ENCODE measurements at places on chromosomes 2 and 18.
A peak's percentile ranks its signal among the peaks of the same experiment; 100 is the strongest.

- DNase-seq = no peak
These were observed 139.3 kb downstream of the TPO start for GRCh38 chr2:1552611-1553010.

DNA sequence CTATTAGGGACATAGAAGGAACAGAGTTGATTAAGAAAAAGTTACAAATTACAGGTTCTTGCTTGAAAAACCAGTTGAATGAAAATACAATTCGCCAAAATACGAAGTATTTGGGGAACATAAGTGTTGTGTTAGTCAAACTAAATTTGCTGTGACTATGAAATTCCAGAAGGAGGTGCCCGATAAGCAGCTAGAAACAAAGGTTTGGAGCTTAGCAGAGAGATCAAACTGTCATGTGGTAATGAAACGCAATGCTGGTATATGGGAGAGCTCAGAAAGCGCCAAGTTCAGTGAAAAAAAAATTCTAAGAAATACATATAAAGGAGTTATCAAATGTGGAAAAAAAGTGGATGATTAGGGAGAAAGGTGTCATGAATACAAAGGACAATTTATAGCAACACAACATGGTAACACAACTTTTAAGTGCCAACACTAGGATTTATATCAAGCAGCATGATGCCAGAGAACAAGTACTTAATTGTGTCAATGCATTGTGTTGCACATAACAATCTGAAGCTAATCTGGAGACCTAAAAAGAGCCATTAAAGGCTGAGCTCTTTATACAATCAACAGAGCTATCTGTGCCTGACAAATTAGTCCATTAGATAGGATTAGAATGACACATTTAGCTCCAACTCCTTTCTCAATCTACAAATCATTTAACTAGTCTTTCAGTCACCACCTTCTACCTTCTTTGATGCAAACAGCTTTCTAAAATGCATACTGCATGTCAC is 31.2 kb downstream of the SMAD2 start:
- DNase-seq = no peak

- no peak for DNase-seq
These were observed 640.6 kb downstream of the EPHA4 start for GRCh38 chr2:220931491-220931890.

DNA sequence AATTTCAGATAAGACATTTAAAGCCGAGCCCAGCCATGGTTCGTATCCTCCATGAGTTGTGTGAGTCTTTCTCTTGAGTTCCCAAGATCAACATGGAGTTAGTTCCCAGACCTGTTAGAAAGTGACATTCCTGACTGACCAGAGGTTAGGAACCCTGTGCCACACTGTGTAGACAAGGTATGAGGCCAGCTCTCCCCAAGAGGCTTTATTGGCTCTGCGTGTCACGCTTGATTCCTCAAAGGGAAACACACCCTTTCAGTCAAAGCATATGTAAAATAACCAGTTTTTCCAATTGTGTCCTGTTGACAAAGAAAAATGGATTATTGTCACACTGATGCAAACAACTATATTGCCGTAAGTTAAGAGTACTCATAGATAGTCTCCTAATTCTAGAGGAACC is 1.2 kb downstream of the SULT1C3 start:
- no peak for DNase-seq

DNA sequence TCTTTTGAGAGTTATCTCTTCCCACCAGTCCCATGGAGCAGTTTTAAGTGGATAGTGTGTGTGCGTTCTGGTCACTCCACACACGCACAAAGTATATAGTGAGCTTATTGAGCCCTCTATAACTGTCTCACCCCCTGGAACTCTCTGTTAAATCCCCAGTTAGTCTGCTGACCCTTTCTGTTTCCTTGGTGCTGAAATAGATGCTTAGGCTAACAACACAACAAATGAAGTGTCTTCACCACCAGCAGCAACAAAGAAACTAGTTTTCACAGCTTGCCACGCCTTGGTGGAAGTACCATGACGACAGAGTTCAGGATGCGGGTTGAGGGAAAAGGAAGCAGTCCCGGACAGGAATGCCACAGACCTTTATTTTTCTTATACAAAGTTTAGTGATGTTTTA is 203.5 kb upstream of the TMEFF2 start:
- no peak for DNase-seq

- peak; percentile 21 for DNase-seq
These were observed 3.1 kb upstream of the KYNU start for GRCh38 chr2:142874293-142874814.

- no peak for DNase-seq
These were observed 65.8 kb downstream of the ANKRD62 start for GRCh38 chr18:12159446-12159845.

DNA sequence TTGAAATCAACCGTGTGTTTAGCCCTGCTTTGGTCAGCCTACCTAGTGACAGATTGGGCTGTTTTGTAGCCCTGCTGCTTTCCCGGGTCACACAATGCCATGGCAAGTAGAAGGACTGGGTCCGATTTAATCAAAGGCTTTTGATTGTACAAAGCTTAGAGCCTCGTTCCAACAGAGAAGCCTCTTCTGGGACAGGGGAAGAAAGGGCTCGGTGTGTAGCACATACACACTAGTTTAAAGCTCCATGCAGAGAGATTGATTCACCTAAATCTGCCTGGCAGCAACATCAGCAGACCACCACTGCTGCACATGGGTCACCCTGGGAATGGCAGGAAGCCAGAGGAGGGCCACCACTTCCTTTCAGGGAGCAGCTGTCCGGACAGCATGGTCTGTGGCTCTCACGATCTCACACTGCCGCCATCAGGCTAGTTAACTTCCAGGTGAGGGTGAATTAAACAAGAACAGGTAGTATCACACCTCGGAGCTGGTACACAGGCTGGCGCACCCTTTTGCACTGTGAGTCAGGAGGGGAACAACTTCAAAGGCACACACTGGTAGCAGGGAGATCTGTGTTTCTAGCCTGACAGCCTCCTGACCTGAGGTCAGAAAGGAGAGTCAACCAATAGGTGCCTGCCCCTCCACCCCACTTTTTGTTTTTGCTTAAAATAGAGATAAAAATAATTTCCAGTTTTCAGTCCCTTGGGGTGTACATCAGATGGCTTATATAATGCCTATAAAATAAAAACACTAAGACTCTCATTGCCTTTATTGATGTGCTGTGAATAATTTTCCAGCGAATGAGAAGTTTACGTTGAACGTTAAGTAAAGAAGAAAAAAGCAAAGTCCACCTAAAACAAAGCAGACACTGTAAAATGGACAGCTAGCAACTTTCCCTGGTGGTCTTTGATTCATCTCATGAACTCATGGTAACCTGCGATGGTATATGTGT is 108.5 kb downstream of the CDCA7 start:
- no peak for DNase-seq

DNA sequence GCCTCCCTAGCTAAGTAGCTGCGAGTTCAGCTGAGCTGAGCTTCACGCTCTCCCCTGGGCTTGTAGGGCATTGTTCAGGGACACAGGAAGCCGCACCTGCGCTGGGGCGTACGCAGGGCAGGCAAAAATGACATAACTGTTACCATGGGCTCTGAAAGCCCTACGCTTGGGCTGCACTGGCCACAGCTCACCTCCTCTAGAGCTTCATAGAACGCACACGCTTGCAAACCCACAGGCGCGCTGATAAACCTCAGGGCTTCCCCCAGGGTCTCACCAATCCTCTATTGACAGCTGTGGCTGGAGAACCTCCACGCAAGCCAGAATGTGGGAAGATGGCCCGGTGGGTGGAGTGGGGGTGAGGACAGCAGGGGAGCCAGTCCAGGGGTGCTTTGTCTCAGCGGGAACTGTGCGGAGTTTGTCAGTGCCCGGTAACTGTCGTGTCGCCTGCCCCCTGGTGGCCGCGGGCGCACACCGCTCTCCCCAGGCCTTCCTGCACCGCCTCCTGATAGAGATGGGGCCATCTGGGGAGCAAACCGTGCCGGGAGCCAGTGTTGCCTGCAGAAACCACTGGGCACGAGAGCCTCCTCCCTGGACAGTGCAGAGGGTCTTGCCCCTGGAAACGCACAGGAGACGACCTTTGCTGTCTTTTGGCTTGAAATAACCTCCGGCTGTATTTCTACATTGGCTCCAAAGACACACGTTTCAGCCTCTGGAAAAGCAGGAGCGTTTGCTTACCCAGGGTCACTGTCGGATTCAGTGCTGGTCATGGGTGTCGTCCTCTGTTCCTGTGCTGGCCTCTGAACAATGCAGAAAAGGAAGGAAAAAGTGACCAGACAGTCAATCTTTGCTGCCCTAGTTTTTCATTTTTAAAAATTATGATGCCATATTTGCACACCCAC is 17.0 kb upstream of the CIDEA start:
- peak; percentile 91 for DNase-seq

DNA sequence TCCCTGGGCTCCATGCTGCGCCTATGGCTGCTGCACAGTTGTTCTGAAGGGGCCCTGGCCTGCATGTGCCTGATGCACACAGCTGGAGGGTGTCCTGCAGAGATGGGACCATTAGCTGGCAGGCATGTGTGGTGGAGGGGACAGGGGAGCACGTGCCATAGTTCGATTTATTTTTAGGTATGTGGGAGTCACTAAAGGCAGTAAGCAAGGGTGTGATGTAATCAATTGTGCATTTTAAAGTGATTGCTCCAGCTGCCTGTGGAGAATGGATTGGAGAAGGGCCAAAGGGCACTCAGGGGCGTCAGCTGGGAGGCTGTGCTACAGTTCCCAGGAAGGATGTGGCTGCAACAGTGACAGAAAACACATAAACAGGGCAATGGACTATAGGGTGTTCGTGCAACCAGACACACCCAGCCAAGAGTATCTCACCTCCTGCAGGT is 205.1 kb downstream of the ARL4C start:
- peak; percentile 58 for DNase-seq

DNA sequence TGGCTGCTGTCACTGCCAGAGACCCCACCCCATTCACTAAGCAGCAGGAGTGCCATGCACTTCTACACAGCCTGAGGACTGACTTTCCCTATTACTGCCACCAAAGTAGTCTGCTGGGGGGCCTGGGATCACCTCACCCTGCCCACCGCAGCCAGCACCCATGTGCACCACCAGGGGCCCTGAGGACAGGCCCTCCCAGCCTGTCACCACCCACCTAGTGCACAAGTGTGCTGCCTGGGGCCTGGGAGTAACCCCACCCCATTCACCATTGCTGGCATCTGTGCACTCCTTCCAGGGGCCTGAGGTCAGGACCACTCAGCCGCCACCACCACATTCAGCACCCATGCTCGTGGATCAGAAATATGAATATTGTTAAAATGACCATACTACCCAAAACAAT is 247.8 kb upstream of the NCKAP5 start:
- DNase-seq = no peak

DNA sequence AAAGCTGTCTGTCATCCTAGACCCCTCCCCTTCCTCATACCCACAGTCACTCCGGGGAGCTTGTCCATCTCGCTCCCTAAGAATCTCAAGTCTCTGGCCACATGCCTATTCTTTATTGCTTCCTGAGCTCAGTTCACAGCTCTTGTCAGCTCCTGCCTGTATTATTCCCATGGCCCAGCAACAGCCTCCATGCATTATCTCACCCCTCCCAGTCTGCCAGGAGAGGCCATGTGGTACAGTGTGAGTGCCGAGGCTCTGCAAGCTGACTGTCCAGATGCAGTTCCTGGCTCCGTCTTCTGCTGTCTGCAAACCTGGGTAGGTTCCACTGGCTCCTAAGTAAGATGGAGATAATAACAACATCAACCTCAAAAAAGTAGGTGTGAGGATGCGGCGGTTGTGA is 79.7 kb downstream of the MRPS9 start:
- no peak for DNase-seq

GRCh38 chr18:78774741-78775141 is 204.9 kb upstream of the SALL3 start:
- DNase-seq = no peak

- no peak for DNase-seq
These were observed 131.4 kb downstream of the AKAIN1 start for GRCh38 chr18:5065615-5066014.

DNA sequence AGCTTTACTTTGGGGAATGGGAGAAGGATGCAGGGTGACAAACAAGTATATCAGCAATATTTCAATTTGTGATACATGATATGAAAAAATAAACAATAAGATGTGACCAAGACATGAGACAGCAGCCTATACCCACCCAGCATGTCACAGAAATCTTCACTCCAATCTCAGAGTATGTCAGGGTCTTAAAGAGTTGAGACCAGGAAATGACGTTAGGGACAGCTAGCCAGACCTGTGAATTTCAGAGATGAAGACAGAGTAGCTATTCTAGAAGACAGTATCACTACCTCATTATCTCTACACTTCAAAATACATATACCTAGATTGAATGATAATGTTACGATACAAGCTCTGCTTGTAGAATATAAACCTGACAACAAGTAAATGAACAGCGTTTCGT is 282.8 kb downstream of the ZEB2 start:
- DNase-seq = no peak

GRCh38 chr2:48414980-48415835 is 114.7 kb upstream of the STON1 start:
- no peak for DNase-seq

DNA sequence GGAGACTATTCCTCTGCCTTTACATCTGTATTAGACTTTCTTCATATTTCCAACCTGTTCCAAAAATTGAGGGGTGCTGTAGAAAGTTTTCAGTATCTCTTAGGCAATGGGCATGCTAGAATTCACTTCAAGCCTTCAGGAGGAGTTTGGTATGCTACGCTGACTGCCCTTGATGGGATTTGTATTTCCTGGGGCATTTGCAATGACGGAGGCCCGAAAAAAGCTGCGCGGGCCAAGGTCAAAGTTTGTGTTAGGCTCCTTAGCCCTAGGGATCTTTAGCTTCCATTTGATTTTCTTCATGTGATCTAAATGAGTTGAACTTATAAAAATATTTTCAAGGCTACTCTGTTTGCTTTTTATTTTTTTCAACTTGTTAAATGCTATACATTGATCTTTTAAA is 5.1 kb downstream of the CPS1 start:
- DNase-seq = no peak

DNA sequence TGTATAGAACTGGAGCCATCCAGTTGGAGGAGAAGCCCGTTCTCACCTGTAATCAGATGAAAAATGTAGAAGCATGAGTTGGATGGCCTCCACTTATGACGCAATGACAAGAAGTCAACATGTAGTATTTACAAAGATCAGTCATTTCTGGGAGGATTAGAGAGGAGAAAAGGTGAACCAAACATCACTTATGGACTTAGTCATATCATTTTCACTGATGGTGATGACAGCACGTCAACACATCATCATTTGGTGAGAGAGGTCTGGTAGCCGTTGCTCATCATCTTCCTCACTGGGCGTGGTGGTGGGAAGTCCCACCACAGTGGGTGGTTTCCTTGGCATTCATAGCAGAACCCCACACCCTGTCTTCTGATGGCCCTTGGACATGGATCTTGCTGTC is 264.2 kb upstream of the EPAS1 start:
- DNase-seq = no peak

- DNase-seq = no peak
These were observed 114.5 kb downstream of the PIEZO2 start for GRCh38 chr18:11034884-11035283.

GRCh38 chr2:171334171-171334570 is 99.6 kb downstream of the METTL8 start:
- no peak for DNase-seq

DNA sequence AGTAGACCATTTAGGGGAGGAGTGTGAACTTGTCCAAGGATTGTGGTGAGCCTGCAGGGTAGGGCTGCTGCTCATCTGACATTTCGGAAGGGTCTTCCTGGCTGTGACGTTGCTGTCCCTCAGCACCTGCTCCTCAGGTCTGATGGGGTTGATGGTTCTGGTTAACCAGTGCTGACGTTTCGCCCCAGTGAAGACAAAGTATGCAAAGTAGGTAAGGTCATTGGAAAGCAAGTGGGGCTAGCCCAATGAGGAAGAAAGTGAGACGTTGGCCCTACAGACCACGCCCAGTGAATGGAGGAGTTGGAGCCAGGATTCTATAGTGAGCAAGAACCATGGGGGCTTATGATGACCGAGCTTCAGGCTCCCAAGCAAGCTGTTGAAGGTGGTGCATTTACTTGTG is 33.4 kb upstream of the ZNF396 start:
- DNase-seq = no peak

Measured in urothelium cell line (cell line).